ENCODE measurements at places on chromosomes 7 and 10. TPM values are rescaled to one million over a fixed set of nuclear protein-coding genes. Genes with fewer than 3 reads are reported as not detected.

GPR158 gene
- 0.12 TPM for total RNA-seq

IMPDH1 gene
- total RNA-seq = 43.9 TPM

UNCX gene
- not detected for total RNA-seq

ITGA8 gene
- not detected for total RNA-seq

NODAL gene
- total RNA-seq = 0.43 TPM

CFAP58 gene
- 0.86 TPM for total RNA-seq

PRLHR gene
- not detected for total RNA-seq

SEC61A2 gene
- 14.3 TPM for total RNA-seq

GSTO2 gene
- total RNA-seq = 1.9 TPM

ZNF777 gene
- 17.2 TPM for total RNA-seq

SPDYE2B gene
- not detected for total RNA-seq

CPA4 gene
- 111 TPM for total RNA-seq

GRCh38 chr10:35650894-35651293, 8.8 kb upstream of the FZD8 start:
- DNase-seq = no peak

DNA sequence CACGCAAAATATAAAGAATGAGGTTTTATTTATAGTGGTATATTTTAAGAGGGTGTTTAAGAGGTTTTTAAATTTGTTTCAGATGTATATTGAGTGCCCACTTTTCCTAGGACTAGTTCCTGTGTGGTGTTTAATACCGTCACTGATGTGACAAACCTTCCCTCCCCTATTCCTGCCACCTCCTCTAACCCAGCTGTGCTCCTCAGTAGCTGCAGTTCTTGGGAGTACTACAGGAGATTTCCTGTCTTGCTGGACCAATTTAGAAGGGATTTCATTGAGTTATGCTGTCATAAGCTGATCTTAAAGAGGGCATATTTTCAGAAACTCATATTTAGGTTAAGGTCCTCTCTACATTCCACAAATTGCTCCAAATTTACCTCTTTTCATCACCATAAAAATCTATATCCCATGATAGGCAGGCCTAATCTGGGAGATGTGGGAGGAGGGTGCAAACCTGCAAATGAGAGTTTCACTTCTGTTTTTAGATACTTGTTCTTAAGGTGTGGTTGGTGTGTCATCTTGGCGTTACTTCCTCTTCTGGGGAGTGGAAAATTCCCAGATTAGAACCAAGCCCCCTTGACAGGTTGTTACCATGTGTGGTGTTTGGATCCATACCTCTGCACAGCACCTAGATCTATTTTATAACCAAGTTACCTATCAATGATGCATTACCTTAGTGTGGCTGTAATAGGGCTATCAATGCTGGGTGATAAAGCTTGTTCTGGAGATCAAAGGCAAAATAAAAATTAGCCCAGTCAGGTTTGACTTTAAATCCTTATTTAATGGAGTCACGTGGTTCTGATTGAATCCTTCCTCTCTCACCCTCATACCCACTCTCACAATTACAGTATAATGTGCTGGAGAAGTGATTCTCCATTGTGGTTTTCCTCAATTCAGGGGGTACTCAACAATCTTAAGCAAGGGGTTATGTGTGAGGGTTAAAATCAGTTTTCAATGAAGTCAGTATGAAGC, 141.1 kb downstream of the CDK14 start:
- DNase-seq = no peak

DNA sequence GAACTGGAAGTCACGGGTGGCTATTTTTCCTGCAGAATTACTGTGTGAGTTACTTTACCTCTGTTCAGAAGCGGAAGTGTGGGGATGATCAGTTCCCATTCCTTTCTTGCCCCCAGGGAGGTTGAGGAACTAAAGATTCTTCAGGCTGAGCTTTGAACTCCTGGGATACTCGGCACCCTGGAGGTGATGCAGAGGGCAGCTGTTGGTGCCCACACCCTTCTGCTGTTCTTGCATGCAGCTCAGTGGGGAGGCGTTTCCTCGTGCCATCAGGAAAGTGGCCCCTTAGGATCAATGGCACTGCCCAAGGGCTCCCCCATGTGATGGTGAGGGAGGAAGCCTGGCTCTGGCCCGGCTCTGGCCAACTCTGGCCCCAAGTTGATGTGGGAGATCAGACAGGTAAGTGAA, 44.7 kb upstream of the MXI1 start:
- DNase-seq = no peak

GRCh38 chr10:120782336-120782735, 68.8 kb upstream of the WDR11 start:
- DNase-seq = no peak

DNA sequence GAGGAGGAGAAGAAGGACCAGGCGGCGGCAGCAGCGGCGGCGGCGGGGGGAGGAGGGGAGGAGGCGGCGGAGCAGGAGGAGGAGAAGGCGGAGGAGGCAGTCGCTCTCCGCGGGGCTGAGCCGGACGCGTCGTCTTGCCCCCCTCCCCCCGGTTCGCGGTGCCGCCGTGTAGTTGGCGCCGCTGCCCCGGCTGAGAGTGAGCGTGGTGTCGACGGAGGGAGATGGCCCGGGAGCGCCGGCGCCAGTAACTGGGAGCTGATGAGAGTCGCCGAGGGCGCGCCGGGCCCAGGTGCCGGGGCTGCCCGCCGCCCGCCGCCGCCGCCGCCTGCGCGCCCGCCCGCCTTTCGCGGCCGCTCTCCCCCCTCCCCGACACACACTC, 257 bp downstream of the WAC start:
- no peak for DNase-seq

DNA sequence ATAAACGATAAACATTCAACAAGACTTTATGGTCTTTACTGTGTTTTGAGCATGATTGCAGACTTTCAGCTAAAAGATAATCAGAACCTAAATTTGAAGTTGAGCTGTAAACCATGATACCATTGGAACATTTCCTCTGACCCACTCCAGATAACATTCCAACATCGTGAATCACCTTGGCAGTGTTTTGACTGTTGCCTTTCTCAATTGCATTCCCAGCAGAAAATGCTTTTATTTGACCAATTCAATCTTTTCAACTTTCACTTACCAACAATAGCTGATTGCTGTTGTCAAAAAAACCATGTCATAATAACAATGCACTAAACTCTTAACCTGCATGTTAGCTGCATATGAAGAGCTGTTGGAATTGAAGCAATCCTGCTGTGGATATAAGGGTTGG, 165.5 kb downstream of the MDFIC start:
- DNase-seq = peak; percentile 86

GRCh38 chr7:133704453-133704852, 422.7 kb upstream of the LRGUK start:
- DNase-seq = peak; percentile 34

DNA sequence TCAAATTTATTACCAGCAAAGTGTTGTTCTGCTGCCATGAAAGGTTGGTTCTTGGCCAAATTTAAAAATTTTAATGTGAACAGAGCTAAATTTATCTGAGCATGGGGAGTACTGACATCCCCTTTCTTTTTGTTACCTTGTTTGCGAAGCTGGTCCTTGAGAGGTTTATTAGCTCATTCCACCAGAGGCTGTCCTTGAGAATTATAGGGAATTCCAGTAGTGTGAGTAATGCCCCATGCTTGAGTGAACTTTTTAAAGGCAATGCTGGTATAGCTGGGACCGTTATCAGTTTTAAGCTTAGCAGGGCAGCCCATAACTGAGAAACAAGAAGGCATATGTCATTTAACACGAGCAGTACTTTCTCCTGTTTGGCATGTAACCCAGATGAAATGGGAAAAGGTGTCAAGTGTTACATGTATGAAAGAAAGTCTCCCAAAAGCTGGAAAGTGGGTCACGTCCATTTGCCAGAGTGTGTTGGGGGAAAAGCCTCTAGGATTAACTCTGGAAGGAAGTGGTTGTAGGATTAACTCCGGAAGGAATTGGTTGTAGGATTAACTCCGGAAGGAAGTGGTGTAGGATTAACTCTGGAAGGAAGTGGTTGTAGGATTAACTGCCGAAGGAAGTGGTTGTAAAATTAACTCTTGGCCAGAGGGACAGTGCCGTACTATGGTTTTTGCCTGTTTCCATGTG, 37.3 kb upstream of the AKR1C2 start:
- DNase-seq = peak; percentile 38

- DNase-seq = no peak
Observed at GRCh38 chr10:22765660-22766547, 51.5 kb upstream of the PIP4K2A start.

DNA sequence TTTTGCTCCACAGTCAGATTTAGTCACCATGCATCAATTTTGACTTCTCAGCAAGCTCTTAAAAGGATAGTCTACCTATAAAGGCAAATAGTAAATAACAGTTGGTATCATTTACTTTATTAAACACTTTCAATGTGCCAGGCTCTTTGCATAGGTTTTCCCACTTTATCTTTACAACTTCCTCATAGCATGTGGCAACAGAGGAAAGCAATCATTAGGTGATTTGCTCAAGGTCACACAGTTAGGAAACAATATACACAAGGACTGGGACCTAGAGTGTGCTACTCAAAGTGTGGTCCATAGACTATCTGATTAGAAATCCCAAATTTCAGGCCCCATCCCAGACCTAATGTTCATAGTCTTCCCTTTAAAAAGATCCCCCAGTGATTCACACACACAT, 212.3 kb downstream of the MTERF1 start:
- DNase-seq = no peak

GRCh38 chr7:22549667-22550513, 49.9 kb upstream of the STEAP1B start:
- no peak for DNase-seq

- no peak for DNase-seq
Observed at GRCh38 chr10:68007356-68007755, 67.7 kb downstream of the HERC4 start.

GRCh38 chr7:38398725-38399321, 125.4 kb upstream of the TARP start:
- DNase-seq = peak; percentile 20

DNA sequence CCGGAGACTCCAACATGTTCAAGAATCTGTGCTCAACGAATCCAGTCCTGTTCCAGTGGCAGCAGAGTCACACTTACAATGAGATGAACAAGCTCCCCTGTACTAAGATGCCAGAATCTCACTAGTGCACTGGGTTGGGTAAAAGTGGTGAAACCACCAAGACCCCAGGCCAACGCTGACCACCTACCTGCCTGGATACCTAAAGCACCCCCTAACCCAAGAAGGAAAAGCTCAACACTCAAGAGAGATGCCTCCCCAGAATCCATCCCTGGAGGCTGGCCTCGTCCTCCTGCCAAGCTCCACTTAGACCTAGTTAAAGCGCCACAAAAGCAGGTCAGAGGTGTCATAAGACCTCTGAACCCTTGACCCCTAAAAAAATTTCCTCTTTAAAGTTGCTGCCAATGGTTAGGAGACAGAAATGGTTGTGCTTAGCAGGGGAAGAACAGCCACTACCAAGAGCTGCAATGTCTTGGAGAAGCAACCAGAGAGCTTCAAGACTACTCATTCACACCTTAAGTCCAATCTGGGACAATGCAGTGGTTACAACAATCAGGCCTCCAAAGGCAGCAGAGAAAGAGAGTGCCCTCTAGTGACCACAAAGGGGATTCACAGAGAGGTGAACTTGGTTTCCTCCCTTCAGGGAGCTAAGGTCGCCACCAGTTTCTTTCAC, 94.6 kb upstream of the MACROH2A2 start:
- peak; percentile 16 for DNase-seq

GRCh38 chr10:87873656-87874055, 10.2 kb downstream of the PTEN start:
- no peak for DNase-seq

DNA sequence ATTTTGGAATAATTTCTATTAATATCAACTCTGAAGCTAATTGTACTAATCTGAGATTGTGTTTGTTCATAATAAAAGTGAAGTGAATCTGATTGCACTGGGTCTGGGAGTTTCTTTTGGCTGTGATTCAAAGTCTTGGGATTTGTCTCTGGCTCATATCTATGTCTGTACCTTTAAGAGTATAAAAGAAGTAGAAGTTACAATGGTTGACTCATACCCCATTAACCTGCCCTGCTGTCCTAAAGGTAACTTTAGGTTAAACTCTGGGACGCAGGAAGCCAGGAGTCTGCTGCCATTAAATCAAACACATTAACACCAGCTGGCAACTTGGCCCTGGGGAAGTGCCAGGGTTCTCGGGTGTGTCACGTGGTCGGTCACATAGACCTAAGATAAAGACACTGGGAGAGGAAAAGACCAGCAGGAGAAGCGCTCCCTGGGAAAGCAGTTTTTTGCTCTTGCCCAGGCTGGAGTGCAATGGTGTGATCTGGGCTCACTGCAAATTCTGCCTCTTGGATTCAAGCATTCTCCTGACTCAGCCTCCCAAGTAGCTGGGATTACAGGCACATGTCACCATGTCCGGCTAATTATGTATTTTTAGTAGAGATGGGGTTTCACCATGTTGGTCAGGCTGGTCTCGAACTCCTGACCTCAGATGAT, 17.8 kb downstream of the SCD start:
- peak; percentile 81 for DNase-seq

DNA sequence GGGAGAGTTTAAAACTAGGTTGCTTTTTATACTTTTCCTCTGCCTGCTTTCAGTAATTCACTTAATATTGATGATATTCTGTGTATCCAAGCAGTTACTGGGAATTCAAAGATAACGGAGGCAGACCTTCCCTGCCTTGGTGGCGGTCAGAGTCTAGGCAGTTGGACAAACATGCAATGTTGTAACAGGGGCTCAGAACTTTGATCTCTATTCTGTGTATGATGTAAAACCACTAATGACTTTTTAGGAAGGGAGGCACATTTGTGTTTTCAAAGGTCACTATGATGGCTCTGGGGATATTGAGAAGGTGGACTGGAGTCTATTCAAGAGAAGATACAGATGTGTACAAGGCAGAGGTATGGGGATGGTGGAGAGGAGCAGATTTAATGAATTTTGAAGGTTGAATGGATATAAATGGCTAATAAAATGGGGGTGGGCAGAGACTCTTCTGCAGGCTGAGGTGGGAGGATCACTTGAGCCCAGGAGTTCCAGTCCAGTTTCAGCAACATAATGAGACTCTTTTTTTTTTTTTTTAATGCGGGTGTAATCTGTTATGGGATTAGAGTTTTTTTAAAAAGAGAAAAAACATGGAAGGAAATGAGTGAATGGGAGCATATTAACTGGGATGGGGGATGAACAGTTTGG, 5.7 kb upstream of the PON2 start:
- no peak for DNase-seq

- DNase-seq = no peak
Observed at GRCh38 chr7:128035712-128036111, 4.5 kb upstream of the LRRC4 start.

DNA sequence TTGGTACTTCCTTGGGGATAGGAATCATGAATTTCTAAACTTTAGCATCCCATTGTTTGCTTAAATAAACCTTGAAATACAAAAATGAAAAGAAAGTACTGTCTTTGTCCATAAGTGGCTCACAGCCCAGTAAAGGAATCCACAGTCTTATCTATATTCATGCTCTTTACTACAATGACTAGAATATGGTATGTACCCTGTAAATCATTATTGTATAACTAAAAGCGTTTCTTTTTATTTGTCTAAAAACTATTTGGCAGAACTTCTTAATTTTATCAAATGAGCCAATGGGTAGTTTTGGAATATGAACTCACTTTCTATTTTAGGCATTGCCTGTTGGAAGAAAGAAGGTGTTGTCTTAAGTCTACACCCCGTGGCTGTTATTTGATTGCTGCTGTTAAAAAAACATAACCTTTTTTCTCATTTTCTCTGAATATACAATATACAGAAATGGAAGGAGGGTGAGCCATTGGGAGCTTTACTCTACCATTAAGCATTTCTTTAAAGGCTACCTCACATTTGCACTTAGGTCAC, 12.4 kb upstream of the STRIP2 start:
- no peak for DNase-seq

Measured in astrocyte (in vitro differentiated cells and primary cell).